Endodermal cell (in vitro differentiated cells): ENCODE measurements at places on chromosomes 12 and 14. TPM values are rescaled to one million over a fixed set of nuclear protein-coding genes. Genes with fewer than 3 reads are reported as not detected.

- peaks cover 15% of the 10 kb centered on the region for H3K4me1 ChIP-seq
- no peaks in the 10 kb centered on the region for H3K27me3 ChIP-seq
- no peak overlapping the region for H3K27ac ChIP-seq
- DNase-seq = no peak
- H3K36me3 ChIP-seq = no peaks in the 10 kb centered on the region
Observed at GRCh38 chr14:31947076-31947475, 130.0 kb upstream of the ARHGAP5 start.

DNA sequence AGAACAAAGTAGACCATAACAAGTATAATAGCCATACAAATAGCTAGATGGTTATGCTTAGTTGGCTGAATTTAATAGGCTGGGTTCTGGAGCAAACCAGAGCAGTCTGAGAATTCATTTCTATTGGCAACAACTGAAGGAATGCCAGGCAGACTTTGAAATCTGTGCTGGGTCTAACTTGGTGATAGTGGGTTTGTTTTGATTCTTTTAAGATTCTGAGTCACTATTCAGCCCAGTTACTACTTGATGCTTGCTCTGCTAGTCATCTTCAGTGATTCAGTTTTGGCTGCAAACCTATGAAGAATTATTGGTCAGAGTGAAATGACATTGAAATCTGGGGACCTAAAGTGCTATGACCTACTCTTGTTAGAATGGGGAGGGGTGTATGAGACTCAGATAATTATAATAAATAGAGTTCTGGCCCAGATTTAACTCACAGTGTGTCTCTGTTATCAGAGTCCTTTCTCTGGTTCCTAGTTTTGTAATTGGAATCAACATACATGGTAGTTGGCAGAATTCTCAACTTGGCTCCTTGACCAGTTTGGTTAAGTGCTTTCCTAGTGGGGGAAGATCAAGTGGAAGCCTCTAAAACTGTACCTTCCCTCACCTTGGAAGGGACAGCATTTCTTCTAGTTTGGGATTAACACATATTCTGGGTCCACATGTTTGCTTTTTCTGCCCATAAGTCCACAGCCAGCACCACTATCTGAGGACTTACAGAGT is 43.5 kb downstream of the MNAT1 start:
- H3K27me3 ChIP-seq = no peaks in the 10 kb centered on the region
- H3K4me3 ChIP-seq = no peak overlapping the region
- no peaks in the 10 kb centered on the region for H3K4me1 ChIP-seq
- no peak for DNase-seq
- no peak overlapping the region for H3K27ac ChIP-seq
- no peaks in the 10 kb centered on the region for H3K36me3 ChIP-seq

DNA sequence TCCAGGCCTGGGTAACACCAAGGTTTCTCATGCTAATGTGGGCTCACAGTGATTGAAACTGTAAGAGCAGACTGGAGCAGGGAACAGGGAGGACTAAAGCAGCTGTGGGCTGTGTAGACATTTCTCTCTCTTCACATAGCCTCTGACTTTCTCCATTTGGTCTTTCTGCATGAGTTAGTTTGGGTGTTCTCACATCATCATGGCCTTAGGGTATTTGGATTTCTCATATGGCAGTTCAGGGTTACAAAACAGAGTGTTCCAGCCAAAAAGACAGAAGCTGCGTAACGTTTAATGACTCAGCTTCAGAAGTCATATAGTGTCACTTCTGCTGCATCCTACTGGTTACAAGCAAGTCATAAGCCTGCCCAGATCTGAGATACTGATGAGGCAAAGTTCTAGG is 52.0 kb upstream of the OSBPL8 start:
- no peak overlapping the region for H3K27ac ChIP-seq
- no peaks in the 10 kb centered on the region for H3K27me3 ChIP-seq
- H3K4me1 ChIP-seq = peaks cover 5% of the 10 kb centered on the region
- no peak for DNase-seq
- no peaks in the 10 kb centered on the region for H3K36me3 ChIP-seq
- no peak overlapping the region for H3K4me3 ChIP-seq

DNA sequence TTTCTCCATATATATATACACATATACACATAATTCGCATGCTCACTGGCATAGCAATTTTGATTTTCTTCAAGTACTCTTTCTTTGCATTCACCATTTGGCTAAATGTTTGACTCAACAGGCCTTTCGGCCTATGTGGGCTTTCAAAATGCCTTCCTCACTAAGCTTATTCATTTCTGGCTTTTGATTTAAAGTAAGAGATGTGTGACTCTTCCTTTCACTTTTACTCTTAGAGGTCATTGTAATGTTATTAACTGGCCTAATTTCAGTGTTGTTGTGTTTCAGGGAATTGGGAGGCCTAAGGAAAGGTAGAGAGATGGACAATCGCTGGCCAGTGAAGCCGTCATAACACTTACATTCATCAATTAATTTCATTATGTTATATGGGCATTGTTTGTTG is 14.5 kb upstream of the KLRD1 start:
- DNase-seq = no peak
- H3K4me1 ChIP-seq = no peaks in the 10 kb centered on the region
- no peaks in the 10 kb centered on the region for H3K36me3 ChIP-seq
- no peaks in the 10 kb centered on the region for H3K27me3 ChIP-seq

DNA sequence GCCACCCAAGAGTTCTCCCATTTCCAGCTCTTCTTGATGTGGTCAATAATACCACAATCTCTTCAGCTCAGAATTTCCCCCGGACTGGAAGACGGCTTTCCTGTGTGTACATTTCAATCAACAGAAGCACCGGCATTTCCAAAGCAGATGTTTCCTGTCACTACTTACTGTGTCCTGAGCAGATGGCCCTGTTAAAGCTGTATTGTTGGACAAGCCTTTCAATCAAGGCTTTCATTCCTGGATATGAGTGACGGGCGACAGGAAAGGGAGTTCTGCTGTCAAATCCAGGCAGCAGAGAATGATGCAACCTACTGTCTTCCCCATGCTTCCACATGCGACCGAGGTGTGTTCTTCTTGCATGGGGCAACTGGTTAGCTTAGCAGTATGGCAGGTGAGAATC is 76.4 kb upstream of the CCDC60 start:
- H3K27me3 ChIP-seq = no peaks in the 10 kb centered on the region
- H3K36me3 ChIP-seq = no peaks in the 10 kb centered on the region
- no peak for DNase-seq

DNA sequence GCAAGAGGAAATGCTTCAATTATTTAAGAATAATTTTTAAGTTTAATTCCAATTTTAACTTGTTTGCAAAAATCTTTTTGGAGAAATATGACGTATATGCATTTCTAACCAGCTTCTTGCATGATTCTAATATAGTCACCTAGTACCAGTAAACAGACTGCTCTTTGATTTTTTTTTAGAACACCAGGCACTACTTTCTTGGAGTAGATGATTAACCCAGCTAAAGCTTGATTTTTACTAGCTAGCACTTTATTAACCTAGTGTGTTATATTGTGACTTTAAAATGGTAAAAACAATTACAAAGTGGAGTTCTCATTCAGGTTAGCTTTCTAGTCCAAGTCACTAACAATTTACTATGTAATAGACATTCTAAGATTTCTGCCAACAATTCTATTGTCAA is 32.6 kb upstream of the FGD4 start:
- no peaks in the 10 kb centered on the region for H3K27me3 ChIP-seq
- no peak overlapping the region for H3K27ac ChIP-seq
- H3K4me3 ChIP-seq = no peak overlapping the region
- H3K4me1 ChIP-seq = peaks cover 2% of the 10 kb centered on the region
- DNase-seq = no peak

- no peaks in the 10 kb centered on the region for H3K4me1 ChIP-seq
- no peaks in the 10 kb centered on the region for H3K36me3 ChIP-seq
- H3K4me3 ChIP-seq = no peak overlapping the region
- no peaks in the 10 kb centered on the region for H3K27me3 ChIP-seq
Observed at GRCh38 chr12:58295268-58295667, 353.9 kb downstream of the ATP23 start.

DNA sequence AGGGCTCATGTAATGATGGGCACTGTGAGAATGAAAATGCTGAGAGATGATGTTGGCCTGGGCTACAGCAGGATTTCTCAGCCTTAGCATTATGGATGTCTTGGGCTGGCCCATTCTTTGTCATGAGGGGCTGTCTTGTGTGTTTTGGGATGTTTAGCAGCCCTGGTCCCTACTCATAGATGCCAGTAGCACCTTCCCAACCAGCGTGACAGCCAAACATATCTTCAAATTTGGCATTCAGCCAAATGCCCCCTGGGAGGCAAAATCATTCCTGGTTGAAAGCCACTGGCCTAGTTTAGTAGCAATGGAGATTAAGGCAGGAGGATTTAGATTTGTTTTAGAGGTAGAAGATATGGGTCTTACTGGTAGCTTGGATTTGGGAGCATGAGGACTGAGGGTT is 26.6 kb downstream of the UBE3B start:
- no peak overlapping the region for H3K4me3 ChIP-seq
- peaks cover 3% of the 10 kb centered on the region for H3K4me1 ChIP-seq
- H3K27ac ChIP-seq = no peak overlapping the region
- DNase-seq = no peak
- peaks cover 72% of the 10 kb centered on the region for H3K36me3 ChIP-seq
- H3K27me3 ChIP-seq = no peaks in the 10 kb centered on the region

DNA sequence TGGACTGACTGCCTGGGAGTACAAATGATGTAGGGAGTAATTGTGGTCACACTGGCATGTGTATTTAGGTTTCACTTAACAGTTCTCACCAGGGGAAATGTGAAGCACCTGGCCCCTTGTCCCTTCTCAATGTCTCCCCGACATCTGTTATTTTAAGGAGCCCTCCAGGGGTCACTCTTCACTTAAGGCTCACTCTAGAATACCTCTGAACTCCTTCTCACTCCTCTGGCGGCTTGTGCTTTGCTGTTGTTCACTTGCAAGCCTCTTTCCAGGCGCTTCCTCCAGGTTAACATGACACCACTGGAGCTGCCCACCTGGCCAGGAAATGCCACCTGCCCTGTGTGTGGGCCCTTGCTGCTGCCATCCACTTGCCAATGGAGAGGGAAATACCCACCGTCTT is 56.5 kb upstream of the GZMB start:
- no peak overlapping the region for H3K27ac ChIP-seq
- no peak overlapping the region for H3K4me3 ChIP-seq
- no peaks in the 10 kb centered on the region for H3K27me3 ChIP-seq
- no peaks in the 10 kb centered on the region for H3K36me3 ChIP-seq
- peak; percentile 79 for DNase-seq

GRCh38 chr12:29071099-29071498 is 78.0 kb upstream of the FAR2 start:
- no peaks in the 10 kb centered on the region for H3K27me3 ChIP-seq
- H3K27ac ChIP-seq = no peak overlapping the region
- H3K4me3 ChIP-seq = no peak overlapping the region
- no peaks in the 10 kb centered on the region for H3K36me3 ChIP-seq

DNA sequence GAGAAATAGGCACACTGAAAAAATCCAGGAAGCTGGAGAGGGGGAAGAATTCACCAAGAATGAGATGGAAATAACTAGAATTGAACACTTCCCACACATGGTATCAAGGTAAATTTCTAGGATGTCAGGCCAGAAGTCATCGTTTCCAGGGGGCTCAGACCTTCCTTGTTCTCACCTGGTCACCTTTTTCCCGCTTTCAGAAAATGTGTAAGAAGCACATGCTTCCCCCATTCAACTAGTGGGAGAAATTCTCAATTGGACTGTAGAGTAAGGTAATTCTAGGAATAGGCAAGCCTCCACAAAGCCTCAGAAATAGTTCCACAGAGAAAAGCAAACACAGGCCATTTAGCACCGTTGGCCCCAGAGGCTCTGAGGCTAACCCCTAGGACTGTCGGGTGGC is 2.8 kb upstream of the PTMS start:
- DNase-seq = no peak
- H3K27me3 ChIP-seq = no peaks in the 10 kb centered on the region
- no peaks in the 10 kb centered on the region for H3K36me3 ChIP-seq
- H3K4me3 ChIP-seq = peak overlapping the region; percentile 68
- peak overlapping the region; percentile 40 for H3K27ac ChIP-seq

- DNase-seq = no peak
- peak overlapping the region; percentile 56 for H3K27ac ChIP-seq
- peaks cover 7% of the 10 kb centered on the region for H3K4me1 ChIP-seq
- H3K4me3 ChIP-seq = peak overlapping the region; percentile 61
Observed at GRCh38 chr12:113422886-113423669, 898 bp downstream of the SDSL start.

Gene ALKBH2
- 10.5 and 13.8 TPM in 2 replicates for total RNA-seq

Gene LRIG3
- 196 to 346 TPM (median 207 TPM) in 3 replicates for total RNA-seq

Gene IPO8
- 39.0 to 40.6 TPM (median 39.4 TPM) in 3 replicates for total RNA-seq

Gene CPNE6
- total RNA-seq = not detected in 2 replicates

Gene PLCZ1
- total RNA-seq = 0.25 TPM in 1 of 2 replicates, not detected in the other

Gene KLRK1
- total RNA-seq = 0.24 TPM in 1 of 2 replicates, not detected in the other

Gene OR6C70
- not detected in 2 replicates for total RNA-seq

Gene NYNRIN
- total RNA-seq = 19.5 to 28.8 TPM (median 20.7 TPM) in 3 replicates
